ENCODE measurements at places on chromosomes 4 and X.

DNA sequence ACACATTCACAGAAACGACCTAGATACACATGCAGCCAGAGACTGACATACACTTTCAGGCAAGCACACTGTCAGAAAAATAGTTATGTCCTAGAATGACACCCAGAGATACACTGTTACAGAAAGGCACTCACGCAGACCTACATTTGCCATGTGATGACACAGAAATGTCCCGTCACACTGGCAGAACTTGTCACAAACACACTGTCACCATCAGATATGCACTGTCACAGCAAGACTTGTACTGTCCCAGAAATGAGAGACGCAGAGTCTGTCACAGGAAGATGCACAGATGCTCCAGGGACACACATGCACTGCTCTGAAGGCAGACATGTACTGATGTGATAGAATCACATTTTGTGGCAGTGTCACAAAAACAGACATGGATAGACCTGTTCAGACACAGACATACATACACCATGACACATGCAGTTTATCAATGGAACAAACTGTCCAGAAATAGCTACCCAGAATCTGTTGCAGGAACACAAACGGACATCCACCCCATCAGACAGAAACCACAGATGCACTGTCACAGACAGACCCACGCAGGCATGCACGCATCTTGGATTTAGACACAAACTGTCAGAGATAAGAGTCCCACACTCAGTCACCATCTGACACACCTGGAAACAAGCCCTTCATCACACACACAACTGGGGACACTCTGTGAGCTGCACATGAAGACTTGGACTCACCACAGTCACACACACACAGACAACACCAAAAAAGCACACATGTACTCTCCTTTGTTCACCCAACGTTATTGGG, 1.3 kb upstream of the PIM2 start:
- DNase-seq, result no peak

GRCh38 chr4:7275490-7276154, 83.3 kb downstream of the SORCS2 start:
- no peak for DNase-seq

GRCh38 chrX:7055386-7056137, 92.0 kb upstream of the STS start:
- no peak for DNase-seq

DNA sequence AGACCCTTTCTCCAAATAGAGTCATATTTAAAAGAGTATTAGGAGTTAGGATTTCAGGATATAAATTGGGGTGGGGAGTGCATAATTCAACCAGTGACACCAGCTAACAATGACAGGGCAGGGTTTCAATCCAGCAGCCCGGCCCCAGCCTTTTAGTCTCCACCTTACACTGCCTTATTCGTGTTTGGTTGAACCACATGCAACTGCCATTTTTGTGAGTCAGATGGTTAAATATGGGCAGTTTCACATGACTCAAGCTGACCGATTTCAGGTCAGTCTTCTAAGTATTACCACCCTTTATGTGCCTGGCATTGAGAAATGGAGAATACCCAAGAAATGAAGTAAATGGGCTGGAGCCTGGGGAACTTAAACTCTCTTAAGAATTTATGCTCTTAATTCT, 102.8 kb downstream of the STOX2 start:
- DNase-seq, result no peak

DNA sequence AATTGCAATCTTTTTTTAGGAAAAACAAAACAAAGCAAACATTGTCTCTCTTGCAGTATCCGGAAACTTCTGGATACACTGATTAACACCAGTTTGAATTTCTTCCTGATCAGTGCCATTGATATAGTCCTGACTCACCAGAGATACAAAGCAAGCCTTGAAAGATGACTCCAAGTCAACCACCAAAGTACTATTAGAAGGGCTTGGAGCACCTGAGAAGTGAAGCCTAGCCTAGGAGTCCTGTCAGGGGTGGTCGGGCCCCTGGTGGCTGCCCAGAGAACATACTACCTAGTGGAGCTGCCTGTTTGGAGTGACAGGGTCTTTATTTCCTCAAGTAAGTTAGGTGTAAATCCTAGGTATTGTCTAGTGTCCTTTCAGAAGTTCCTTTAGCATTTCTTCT, 593.2 kb downstream of the ZNF674 start:
- no peak for DNase-seq

DNA sequence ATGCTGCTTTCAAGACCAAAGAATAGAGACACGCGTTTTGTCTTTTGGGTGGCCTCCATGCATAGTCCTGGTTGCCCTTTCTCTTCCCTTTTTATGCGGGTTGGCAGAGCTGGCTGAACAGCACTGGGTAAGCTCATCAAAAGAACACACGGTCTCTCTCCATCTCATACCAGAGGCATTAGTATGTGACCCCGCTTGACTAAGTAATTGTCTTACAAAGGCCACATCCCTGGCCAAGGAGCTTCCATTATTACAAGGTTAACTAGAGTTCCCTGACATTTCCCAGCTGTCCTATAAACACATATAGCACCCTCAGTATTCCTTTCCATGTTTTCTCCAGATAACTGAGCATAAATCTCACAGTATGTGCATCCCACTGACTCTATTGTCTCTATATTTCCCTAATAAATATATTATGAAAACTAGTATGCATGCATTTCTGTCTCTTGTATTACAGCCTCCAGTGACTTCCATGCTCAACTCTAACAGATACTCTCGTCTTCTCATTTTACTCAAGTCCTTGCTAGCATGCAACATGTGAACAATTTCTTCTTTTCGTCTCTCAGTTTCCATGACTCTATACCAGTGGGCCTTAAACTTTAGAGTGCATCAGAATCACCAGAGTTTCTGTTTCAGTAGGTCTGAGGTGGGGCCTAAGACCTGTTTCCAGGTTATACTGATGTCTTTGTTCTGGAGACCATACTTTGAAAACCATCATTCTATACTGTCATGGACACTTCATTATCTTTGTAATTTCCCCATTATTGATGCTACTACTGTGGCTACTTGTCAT, 247.7 kb upstream of the ARSJ start:
- DNase-seq, result no peak
